ENCODE measurements at places on chromosomes 7 and 10.

DNA sequence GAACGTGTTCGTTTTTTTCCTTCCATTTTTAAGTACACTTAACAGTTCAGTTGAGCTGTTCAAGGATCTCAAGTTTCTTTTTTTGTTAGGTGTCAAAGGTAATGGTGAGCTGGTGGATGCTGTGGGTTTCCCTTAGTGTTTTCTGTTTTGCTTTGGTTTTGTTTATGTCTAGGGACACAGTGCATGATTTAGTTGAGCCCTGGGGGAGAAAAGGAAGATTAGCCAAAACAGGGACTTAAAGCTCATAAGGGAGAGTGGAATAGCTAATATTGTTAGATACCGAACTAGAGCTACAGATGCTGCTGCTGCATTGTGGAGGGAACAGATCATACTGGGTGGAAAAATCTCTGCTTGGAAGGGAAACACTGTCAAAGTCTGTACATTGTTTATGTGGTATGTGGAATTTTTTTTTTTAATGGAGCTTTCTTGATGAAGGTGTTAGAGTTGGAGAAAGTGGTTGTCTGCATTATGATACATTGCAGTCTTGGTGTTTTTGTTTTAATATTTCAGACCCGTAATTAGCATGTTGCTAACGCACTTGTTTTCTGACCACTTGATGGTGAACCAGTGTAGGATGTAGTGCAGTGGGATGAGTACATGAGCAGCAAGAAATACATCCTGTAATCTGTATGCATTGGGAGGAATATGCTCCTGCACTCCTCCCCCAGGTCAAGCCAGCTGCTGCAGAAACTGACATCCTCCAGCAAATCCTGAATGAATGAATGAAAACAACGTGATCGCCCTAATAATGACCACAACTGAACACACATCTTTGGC is 2.1 kb downstream of the GLCCI1 start:
- no peak for DNase-seq

GRCh38 chr7:28748933-28749584 is 209.1 kb downstream of the TRIL start:
- no peak for DNase-seq

DNA sequence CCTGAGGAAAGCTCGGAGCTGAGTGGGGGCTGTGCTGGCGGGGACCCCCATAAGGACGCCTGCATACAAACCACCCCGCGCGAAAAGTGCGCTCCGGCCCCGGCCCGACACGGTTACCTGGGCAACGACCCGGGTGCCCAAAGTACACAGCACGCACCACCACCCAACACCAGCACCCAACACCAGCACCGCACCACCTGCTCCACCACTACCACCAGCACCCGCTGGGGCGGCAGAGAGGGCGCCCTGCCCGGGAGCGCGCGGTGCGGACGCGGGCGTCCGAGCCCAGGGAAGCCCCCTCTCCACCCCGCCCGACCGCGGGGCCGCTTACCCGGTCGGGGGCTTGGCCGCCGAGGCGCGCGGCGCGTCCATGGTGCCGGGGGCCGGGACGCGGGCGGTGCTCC is 345 bp downstream of the COBL start:
- DNase-seq: no peak

GRCh38 chr7:37119296-37119860 is 329.3 kb downstream of the ELMO1 start:
- no peak for DNase-seq

All from NK-92 treated with Interleukin-12 subunit alpha and Interleukin-12 subunit beta, amount 100 ng/mL, for 24 hours (cell line).